NCI-H446 (cell line): ENCODE measurements at places on chromosomes 5 and 9.

DNA sequence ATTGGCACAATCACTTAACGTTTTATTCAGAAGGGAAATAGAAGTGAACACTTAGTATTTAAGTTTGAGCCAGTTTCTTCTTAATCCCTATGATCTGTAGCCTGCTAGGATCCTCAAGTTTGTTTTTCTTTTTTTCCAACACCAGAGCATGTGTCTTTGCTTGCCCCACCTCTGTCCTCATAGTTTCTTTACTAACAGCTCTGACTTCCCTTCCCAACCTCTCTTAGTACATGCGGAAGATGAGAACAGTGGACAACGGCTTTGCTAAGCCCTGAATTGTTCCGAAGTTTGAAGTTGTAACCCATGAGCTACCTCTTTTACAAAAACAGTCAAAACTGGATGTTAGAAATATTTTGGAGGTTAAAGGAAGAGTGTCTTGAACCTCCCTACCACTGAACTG is 61.7 kb upstream of the TAF11L2 start:
- DNase-seq, result no peak

DNA sequence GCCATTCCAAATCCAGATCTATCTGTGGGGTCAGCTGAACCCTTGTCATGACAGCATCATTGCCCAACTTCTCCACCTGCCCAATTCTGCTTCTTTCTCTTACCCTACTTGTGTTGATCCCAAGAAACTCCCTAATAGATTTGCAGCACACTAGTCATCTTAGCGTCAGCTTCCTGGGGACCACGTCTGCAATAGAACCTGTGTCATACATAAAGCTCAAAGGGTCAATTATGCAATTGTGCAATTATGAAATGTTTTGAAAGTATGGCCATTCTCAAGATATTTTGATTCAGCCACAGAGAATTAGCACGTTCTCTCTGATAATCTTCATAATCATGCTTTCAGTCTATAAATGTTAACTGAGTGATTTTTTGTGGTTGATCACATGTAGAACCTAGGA is 87.4 kb upstream of the PAPPA start:
- DNase-seq, result no peak

GRCh38 chr9:12785260-12785770 is 10.5 kb downstream of the LURAP1L start:
- peak; percentile 63 for DNase-seq

DNA sequence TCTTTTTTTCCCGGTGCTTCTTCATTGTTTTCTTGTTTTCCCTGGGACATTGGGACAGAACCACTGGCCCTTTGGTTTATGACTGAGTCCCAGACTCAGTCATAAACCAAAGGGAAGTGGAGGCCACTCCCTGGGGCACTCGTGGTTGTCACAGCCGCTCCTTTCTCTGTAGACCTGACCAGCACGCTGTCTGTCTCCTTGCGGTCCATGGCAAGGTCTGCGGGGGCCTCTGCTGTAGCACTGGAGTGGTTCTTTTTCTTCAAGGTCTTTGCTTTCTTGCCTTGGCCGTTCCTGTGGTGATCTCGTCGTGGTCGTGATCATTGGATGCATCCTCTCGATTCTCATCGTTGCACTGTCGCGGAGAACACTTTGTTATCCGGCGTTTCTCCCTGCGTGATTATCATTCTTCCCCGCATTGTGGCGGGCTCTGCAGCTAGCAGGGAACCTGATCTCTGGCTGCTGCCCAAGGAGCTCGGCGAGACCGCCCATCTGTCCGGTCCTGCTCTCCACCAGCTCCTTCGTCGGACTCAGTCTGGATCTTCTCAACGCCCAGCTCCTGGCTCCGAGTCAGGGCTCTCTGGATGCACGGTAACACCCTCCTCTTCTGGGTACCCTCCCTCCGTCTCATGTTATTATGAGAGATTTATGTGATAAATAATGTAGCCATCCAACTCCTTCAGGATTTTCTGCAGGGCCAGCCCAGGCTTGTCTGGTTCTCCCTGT is 43.5 kb upstream of the MPDZ start:
- DNase-seq, result peak; percentile 100

DNA sequence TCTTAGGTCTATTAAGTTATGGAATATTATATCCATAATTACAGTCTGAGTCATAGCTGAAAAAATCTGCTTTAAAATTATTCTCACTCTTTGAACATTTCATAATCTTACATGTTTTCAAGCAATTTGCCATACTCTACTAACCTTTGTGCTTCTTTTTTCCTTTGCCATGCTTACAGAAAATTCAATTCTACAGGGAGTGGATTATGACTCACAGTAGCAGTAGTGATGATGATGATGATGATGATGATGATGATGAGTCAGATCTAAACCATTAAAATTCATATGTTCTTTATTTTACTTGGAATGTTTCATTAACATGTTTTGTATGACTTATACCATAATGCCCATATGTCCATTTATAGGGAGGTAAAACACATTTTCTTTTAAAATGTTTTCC is 207.1 kb downstream of the VPS13A start:
- DNase-seq, result no peak

GRCh38 chr5:57259704-57260103 is 85.8 kb downstream of the GPBP1 start:
- DNase-seq, result no peak

DNA sequence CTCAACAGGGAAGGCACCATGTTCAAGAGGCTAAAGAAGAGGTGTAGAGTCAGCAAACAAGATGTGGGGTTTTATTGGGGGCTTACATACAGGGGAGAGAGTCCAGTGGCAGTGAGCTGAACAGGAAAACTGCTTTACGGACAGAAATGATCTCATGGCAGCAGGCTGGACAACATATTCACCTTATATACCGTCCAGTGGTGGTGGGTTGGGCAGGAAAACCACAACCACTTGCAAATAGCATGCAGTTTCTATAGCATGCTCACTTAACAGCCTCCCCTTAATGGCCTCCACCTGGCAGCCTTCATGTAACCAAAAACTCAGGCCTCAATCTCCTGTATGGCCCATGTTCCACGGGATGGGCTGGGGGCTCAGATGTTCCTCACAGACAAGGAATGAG is 5.4 kb downstream of the TNFSF8 start:
- no peak for DNase-seq
